ENCODE measurements at places on chromosomes 7 and 10. TPM values are rescaled to one million over a fixed set of nuclear protein-coding genes. Genes with fewer than 3 reads are reported as not detected.

Gene GOLGA7B
- total RNA-seq = 5.9 TPM

Gene ADAM12
- total RNA-seq = 1.6 TPM

Gene EPO
- 4.2 TPM for total RNA-seq

DNA sequence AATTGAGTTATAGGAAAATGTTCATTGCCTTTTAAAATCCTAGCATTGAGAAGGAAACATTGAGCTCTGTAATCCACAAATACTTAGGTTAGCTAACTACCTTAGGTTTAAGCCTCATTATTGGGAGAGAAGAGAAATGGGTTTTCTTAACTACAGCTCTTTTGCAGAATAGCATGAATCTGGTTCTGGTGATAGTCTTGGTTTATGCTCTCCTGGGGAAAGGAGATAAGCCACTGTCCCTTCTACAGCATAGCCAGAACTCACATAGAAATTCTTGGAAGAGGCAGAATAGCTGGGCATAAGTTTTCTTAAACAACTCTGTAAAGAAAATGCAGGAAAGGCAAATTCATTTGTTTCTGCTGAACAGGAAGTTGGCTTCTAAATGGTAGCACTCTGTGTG, 378.6 kb upstream of the CHRM2 start:
- no peak overlapping the region for H3K4me3 ChIP-seq
- DNase-seq = no peak
- no peaks in the 10 kb centered on the region for H3K36me3 ChIP-seq
- no peak overlapping the region for H3K27ac ChIP-seq
- H3K27me3 ChIP-seq = no peaks in the 10 kb centered on the region
- H3K4me1 ChIP-seq = no peaks in the 10 kb centered on the region

DNA sequence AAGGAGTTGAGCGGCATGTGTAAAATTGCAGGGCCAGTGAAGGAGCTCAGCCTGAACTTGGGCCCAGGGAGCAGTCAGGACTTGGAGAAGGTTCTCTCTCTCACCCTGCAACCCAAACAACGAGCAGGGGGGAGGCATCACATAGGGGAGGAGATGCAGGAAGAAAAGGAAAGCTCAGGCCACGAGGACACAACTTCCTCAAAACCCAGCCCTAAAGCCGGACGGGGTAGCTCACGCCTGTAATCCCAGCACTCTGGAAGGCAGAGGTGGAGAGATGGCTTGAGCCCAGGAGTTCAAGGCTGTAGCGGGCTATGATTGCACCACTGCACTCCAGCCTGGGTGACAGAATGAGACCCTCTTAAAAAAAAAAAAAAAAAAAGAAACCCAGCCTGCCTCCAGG, 629.1 kb downstream of the PARD3 start:
- H3K4me1 ChIP-seq = no peaks in the 10 kb centered on the region
- DNase-seq = no peak
